ENCODE measurements at places on chromosomes 16 and 17.

- peak; percentile 86 for DNase-seq
These were observed 708.0 kb upstream of the SOX9 start for GRCh38 chr17:71412803-71413202.

- no peak for DNase-seq
These were observed 18.8 kb downstream of the POLR3K start for GRCh38 chr16:34648-34987.

GRCh38 chr17:58325976-58326468, 2.6 kb downstream of the TSPOAP1 start:
- DNase-seq, result no peak

DNA sequence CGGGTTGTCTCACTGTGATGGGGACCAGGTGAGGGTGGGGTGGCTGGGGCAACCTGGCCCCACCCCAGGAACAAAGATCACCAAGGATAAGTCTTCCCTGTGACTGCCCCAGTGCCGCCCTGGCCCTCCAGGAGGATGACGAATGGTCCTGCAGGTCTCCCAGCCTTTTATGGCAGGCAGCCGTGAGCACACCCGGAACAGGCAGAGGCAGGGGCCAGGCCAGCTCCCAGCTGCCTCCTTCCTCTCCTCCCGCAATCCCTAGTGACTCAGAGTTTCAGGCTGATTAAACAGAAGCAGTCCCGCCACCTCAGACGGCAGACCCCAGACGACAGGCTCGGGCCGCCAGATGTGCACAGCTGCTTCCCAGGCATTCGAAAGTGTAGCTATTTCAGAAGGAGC, 13.3 kb downstream of the JUP start:
- DNase-seq, result peak; percentile 90

- DNase-seq, result no peak
These were observed 48.5 kb upstream of the MARCHF10 start for GRCh38 chr17:62856594-62856993.

DNA sequence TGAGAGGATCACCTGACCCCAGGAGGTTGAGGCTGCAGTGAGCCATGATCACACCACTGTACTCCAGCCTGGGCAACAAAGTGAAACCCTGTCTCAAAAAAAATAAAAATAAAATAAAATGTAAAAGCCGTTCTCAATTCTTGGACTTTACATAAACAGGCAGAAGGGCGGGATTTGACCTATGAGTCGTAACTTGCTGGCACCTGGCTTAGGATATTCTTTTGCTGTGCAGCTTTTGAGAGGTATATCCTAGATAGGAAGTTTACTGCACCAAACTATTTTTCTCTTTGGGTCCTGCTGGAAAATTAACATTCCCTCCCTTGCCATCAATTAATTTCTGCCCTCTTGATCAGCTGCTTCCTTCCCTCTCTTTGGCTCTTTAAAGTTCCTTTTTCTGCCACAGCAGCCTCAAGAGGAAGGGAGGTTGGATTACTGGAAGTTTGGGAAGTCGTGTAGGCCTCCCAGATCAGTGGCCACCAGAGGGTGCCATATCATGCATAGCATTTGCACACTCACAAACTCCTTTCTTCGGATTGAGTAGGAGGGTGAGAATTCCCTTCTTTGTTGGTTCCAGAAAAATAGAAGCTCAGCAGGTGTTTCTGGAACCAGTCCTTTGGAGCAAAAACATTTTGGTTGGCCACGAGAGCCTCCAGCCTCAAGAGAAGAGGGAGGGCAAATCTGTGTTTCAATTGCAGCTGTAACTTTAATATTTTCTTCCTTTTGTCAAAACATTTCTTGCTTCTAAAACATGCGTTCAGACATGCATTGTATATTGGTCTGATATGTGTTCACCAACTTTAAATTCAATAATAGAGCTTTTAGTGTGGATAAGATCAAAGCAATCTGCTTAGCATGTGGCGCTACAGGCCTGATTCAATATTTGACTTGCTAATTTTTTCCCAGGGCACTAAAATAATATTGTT, 147.3 kb downstream of the CCDC182 start:
- peak; percentile 84 for DNase-seq

Measured in fibroblast of pulmonary artery (primary cell).